ENCODE measurements at places on chromosomes 16 and 17.

DNA sequence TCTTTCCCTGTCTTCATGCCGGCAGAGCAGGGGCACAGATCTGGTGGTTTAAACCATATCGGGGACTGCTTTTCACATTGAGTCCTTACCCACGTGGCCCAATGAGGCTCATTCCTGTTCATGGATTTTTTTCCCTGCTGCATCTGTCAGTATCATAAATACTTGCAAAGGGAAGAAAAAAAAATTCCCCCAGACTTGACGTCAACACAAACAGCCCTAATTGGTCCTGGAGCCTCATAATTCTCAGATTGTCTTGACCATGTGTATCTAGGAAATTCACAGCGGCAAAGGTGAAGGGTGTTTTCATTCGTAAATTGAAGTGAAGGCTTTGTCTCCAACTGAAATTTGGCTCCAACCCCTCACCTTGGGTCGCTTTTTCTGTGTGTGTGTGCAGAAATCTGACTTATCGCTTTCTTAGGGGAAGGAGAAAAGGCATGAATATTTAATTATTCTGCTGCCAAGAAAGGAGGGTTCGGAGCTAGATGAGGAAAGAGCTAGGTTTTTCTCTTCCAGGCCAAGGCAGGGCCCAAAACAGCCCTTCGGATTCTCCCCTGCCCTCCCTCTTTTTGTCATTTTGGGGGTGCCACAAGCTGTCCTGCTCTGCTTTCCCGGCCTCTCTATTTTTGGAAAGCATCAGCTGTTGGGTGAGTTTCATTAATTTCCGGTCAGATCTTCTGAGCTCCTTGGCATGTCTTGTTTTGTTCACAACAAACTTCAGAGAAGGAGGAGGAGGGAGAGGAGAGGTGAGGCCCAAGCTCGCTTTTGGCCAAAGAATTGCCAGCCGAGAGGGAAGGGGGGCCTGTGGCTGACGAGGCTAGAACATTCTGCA, 17.8 kb upstream of the CIBAR2 start:
- no peak for DNase-seq

DNA sequence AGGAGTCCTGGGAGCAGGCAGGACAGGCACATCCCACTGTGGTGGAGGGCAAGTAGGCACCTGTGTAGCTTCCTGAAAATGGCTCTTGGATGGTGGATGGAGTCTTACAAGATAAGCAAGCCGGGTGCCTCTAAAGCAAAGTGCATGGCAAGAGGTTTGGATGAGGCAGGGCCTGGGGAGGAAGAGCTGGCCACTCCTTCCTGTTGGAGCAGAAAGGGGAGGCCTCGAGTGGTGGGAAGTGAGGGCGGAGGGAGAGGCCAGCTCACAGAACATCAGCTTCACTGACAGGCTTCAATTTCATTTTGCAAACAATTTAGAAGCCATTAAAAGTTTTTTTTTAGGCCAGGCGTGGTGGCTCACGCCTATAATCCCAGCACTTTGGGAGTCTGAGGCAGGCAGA, 31.0 kb downstream of the CD300A start:
- no peak for DNase-seq

- DNase-seq, result no peak
Measured at GRCh38 chr17:7611635-7612293, 2.9 kb downstream of the FXR2 start.

- no peak for DNase-seq
Measured at GRCh38 chr17:9271989-9272388, 250.7 kb downstream of the NTN1 start.

DNA sequence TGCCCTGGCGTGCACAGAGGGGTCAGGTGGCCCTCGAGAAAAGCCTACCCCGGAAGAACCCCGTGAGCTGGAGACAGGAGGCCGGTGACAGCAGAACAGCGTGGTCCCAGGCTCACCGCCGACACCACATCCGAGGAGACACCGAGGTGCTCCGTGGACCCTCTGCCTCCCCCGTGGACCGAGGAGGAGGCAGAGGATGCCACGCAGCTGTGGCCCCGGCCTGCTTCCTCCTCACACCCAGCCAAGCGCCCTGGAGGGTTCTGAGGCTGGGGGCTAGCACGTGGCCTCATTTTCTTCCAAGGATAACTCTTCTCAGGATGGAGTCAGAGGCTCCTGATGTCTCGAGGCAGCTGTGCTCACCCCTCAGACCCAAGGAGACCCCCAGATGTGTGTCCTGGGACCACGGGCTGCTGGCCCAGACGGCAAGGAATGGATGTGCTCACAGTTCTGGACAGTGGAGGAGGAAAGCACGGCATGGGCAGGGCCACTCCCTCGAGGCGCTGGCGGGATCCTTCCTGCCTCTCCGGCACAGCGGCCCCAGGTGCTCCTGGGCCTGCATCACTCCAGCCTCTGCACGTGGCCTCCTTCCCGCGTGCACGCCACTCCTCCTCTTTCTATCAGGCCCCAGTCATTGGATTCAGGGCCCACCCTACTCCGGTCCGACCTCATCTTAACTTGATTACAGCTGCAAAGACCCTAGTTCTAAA, 4.4 kb upstream of the PVALEF start:
- DNase-seq, result no peak

DNA sequence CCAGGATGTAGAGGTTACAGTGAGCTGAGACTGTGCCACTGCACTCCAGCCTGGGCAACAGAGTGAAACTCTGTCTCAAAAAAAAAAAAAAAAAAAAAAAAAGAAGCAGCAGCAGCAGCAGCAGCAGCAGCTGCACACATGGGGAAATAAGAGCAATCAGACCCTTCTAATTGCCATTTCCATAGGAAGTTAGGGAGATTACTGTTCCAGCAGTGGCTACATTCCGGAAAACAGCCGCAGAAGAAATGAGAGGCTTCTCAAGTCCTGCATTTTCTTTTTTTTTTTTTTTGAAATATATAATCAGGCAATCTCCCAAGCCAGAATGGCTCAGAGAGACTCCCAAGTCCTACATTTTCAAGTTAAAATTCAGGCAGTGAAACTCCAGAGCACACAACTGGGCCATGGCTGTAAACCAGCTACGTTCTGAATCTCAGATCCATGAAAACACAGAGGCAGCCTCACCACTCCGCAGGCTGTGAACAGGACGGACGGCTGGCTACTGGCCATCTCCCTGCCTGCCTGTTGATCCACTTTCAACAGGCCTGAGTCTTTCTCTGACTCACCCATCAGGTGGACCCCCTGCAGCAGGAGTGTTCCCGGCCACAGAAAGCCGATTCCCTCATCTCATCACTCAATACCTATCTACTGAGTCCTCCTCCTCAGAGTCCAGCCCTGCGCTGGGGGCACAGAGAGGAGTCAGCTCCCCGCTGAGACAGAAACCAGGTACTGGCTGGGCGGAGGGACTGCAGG, 15.0 kb downstream of the TRPV1 start:
- no peak for DNase-seq

DNA sequence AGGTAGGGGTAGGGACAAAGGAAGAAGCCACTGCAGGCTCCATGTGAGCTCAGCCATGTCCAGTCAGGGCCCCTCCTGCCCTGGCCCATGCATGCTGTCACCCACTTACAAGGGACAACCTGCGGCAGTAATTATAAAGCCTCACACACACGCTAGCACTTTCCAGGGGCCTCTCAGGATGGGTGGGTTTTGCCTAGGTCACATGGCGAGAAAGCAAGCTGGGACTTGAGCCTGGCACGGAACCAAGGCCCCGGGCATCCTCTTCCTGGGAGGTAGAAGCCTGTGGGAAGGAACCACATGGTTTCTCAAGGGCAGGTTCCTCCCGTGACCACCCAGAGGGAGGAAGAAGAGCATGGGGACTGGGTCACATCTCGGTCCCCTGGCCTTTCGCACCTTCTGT, 7.0 kb downstream of the ZNF319 start:
- no peak for DNase-seq

GRCh38 chr17:7955414-7956227, 23.6 kb downstream of the CNTROB start:
- DNase-seq, result no peak

- DNase-seq, result no peak
Measured at GRCh38 chr17:40551879-40552768, 13.1 kb downstream of the CCR7 start.

- DNase-seq, result no peak
Measured at GRCh38 chr16:13845232-13845631, 74.7 kb upstream of the ERCC4 start.

GRCh38 chr17:46794318-46794717, 24.2 kb downstream of the WNT3 start:
- DNase-seq, result no peak

DNA sequence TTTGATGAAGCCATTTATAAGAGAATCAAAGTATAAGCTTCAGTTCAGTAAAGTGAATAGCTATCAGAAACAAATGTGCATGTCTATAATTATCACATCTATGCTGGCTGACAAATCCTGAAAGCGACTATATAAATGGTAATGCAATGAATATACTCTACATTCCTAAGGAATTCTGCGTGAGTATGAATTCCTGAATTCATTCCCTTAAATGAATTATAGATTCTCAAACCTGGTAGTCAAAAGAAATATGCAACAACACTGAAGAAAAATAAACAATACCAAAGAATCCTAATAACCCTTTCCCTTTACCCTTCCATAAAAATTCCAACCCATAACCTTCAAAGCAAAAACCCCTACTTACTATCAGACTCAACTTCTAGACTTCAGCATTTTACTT, 416.6 kb upstream of the PMFBP1 start:
- no peak for DNase-seq

- no peak for DNase-seq
Measured at GRCh38 chr17:280216-280615, 72.4 kb downstream of the RPH3AL start.
